Astrocyte of the hippocampus (primary cell): ENCODE measurements at places on chromosomes 12 and 14.

DNA sequence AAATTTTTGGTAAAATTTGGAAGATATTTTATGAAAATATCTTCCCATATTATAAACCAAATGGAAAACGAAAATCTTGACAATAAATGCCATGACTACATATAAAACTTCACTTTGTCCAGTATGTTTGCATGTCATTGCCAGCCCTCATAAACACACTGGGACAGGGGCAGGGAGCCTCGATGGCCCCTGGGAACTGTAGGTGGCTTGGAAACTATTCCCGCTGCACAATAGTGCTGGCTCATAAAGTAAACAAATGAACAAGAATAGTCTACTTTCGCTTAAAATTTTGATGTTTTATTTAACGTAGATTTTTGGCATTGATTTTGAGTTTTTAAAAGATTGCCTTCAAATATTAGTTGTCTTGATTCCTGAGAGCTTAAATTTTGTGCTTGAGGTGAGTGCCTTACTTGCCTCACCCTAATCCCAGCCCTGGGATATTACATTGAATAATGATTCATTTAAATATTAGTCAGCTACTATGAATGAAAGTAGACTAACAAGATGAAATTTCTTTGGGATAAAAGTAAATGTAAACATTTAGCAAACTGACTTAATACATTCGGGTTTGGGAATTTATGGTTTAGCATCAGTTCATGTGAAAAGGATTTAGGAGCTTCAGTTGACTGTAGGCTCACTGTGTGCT is 74.0 kb upstream of the PKP2 start:
- no peak for DNase-seq

DNA sequence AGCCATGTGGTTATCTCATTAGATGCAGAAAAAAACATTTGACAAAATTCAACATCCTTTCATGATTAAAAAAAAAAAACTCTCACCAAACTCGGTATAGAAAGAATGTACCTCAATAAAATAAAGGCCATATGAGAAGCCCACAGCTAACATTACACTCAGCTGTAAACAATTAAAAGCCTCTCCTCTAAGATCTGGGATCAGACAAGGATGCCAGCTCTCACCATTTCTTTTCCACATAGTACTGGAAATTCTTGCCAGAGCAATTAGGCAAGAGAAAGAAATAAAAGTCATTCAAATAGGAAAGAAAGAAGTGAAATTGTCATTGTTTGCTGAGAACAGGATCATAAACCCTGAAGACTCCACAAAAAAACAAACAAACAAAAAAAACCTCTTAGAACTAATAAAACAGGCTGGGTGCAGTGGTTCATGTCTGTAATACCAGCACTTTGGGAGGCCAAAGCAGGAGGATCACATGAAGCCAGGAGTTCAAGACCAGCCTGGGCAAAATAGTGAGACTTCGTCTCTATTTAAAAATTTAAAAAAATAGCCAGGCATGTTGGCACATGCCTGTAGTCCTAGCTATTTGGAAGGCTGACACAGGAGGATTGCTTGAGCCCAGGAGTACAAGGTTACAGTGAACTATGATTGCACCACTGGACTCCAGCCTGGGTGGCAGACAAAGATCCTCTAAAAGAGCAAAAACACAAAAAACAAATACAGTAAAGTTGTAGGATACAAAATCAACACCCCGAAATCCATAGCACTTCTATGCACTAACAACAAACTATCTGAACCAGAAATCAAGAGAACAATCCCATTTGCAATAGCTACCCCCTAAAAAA is 114.4 kb downstream of the FOXA1 start:
- DNase-seq = no peak

DNA sequence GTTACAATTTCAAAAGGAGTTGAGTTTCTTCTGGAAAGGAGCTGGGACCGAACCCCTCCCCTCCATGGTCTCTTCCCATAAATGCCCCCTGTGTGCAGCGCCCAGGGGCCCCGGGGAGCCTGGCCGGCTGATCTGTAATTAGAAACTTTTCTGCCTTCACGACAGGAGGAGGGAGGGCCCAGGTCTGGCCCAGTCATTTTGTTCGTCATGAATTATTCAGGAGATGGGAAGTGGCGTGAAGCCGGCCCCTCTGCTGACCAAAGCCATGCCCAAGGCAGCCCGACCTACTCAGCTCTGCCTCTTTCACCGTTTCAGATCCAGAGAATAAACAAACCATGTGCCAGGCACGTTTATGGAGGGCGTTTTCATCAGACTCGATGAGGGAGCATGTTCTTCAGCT is 33.3 kb upstream of the MSI1 start:
- peak; percentile 83 for DNase-seq

DNA sequence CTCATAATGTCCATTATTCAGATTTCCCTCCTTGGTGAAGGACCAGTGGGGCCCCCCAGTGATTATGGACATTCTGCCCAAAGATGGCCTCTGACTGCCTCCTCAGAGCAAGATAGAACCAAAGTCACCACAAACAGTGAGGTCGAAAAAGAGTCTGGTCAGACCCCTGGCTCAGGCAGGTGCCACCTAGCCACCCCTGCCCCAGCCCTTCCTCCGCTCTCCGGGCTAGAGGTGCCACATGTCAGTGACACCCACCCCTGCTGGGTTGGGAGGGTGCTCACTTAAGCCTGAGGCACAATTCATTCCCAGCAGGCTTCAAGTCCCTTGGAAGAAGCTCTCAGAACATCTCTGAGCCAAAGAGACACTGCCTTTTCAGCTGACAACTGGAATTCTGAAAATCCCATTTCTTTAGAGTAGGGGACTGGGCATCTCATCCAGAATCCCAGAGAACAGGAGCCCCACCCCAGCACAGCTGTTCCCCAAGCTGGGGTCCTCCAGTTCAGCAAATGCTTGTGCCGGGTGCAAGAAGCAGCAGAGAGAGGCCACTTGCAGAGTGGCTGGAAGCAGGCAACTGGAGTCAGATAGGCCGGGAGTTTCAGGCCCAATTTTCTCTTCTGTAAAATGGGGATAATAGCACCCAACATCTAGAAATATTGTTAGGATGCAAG is 50.3 kb downstream of the ISCA2 start:
- DNase-seq = no peak

GRCh38 chr14:90814806-90815571 is 1.2 kb downstream of the TTC7B start:
- DNase-seq = no peak
